ENCODE measurements at places on chromosomes 3 and 15.
A peak's percentile ranks its signal among the peaks of the same experiment; 100 is the strongest.

GRCh38 chr3:53812434-53812833, 33.8 kb downstream of the CHDH start:
- no peak for DNase-seq

DNA sequence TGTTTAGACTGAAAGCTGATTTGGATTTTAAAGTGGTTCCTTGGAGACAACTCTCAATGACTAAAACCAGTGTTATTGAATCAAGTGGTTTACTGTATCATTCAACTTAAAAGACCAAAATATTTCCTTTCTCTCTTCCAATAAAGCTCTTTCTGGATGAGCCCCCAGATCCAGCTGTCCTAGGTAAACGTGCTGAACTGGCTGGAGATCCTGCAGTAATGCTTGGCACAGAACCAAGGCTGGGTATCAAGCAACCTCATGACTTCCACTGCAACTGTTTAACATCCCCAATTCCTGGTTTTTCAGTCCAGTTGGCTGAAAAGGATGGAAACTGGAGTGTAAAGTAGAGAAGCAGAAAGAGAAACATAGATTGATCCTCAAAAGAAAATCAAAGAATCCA, 28.9 kb downstream of the SEC22C start:
- no peak for DNase-seq

- no peak for DNase-seq
Observed at GRCh38 chr3:85758442-85758841, 799.7 kb downstream of the CADM2 start.

GRCh38 chr3:105505170-105505569, 138.5 kb downstream of the ALCAM start:
- no peak for DNase-seq

GRCh38 chr3:62248734-62249483, 124.4 kb downstream of the FEZF2 start:
- no peak for DNase-seq

DNA sequence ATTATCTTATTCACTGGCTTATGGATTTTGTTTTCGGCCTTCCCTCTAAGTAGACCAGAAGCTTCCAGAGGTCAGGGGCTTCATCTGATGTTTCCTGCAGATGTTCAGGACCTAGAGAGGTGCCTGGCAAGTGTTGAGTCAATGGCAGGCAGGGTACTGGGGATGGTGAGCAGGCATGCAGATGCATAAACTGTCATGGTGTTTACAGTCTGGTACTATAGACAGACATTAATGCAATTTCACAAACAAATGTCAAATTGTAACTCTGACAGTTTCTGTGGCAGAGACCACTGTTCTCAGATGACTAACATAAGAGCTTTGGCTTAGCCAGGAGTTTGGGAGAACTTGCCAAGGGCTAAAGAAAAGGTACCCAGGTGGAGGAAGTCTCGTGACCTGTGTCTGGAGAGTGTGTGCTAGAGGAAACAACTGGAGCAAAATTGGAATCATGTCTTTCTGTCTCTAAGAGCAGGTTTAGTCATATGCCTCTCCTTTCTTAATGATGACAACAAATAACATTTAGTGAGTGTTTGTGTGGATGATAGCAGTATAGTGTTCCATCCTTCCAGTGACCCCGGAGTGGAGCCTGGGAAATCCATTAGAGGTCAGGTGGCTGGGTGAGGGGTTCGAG, 53.7 kb upstream of the TRAK1 start:
- no peak for DNase-seq

DNA sequence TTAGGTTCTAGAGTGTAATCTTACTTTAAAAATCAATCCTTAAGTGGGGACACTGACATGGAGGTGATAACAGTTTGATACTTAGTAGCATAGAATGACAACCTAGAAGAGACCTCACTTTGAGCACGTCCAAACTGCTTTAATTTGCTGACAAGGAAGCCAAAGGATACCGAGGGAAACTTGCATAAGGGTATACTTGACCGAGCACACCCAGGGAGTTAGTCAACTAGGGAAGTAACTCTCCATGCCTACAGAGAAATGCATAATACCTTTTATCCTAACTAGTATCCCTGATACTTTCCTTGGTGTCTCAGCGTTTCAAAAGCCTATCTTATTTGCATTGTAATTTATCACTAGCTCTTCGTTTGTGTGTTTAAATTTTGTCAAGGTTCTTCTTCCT, 5.5 kb upstream of the TPRG1 start:
- DNase-seq, result no peak

DNA sequence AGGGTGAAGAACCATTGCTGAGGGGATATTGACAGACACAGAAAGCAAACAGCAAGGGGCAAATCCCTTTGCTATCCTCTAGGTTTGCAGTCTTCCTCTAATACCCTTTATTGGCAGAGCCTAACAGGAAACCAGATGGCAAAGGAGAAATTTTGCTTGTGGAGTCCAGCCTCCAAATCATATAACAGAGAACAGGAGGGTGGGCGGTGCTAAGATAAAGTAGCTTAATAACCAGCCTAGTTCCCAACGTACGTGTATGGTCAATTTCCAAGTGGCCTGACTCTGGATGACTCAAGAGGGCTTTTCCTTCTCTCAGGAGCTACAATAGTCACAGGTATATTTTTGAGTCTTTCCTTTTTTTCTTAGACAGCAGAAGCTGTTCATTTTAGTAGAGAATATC, 404.5 kb downstream of the PDCD6IP start:
- DNase-seq, result no peak

GRCh38 chr15:40928821-40929659, at the start of gene DLL4:
Gene DLL4, plus strand, starts transcription at chr15:40929340. Its CDS starts 329 bp downstream, at chr15:40929669.
- DNase-seq, result peak; percentile 57

GRCh38 chr3:30810625-30811024, 83.8 kb downstream of the GADL1 start:
- DNase-seq, result no peak

GRCh38 chr3:8500319-8500988, 1.2 kb upstream of the LMCD1 start:
- peak; percentile 60 for DNase-seq

GRCh38 chr15:29196722-29197121, 72.9 kb downstream of the NSMCE3 start:
- no peak for DNase-seq
